ENCODE measurements at places on chromosomes 2 and 18.

GRCh38 chr2:84383271-84383670, 75.8 kb downstream of the SUCLG1 start:
- DNase-seq = no peak

- DNase-seq = no peak
Observed at GRCh38 chr18:67478249-67478648, 38.3 kb downstream of the DSEL start.

DNA sequence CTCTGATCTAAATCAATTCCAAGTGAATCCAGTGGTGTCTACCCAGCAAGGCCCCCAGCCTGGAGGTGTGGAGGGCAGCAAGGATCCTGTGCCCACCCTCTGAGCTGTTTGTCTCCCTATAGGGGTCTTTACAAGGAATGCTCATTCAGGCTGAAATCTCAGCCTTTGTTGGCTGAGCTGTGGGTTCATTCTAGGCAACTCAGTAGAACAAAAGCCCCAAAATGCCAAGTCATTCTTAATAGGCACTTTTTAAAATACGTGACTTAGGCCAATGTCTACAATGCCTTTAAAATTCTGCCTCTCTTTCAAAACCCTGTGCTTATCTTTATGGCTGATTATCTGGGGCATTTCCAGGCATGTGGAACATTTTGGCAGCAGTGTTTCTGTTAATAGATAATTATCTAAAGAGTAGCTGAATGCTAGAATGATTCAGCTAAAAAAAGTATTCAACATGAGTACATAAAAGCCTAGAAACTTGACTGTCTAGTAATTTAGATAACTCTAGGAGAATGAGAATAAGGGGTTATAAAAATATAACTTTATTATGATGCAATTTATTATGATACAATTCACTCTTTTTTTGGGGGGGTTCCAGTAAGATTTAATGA, 7.4 kb downstream of the UGT1A6 start:
- DNase-seq = peak; percentile 78

DNA sequence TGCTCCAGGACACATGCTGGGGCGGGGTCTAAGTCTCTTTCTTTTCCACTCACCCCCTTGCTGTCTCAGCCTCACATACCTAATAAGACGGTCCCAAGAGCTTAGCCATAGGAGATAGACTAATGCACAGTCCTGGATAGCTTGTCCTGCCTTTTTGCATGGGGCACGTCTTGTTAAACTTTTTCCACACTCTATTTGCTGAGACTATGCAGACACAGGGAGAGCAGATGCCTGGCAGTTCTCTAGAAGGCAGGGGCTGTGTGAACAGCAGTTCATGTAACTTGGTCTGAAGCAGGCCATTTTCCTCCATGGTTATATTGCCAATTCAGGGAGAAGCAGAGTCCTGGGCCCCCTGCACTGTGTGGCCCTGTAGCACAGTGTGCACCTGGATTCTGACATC, 142.1 kb downstream of the SEPTIN10 start:
- DNase-seq = no peak

DNA sequence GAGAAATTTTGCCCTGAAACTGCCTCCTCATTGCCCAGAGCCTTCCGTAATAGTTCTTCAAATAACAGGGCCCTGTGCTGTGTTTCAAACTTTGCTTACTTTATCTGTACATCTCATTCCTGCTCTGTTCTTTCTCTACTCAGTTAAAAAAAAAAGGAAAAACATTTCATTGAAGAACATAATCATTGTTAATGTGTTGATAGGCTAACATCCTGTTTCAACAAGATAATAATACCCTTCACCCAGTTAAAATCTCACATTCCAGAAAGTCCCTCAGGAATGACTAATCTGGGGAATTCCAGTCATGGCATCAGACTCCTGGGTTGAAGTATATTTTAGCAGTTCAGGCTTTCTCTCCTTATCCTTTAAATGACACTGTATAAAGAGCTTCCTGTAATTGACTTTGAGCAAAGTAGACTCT, 45.6 kb upstream of the ITGAV start:
- DNase-seq = peak; percentile 98

DNA sequence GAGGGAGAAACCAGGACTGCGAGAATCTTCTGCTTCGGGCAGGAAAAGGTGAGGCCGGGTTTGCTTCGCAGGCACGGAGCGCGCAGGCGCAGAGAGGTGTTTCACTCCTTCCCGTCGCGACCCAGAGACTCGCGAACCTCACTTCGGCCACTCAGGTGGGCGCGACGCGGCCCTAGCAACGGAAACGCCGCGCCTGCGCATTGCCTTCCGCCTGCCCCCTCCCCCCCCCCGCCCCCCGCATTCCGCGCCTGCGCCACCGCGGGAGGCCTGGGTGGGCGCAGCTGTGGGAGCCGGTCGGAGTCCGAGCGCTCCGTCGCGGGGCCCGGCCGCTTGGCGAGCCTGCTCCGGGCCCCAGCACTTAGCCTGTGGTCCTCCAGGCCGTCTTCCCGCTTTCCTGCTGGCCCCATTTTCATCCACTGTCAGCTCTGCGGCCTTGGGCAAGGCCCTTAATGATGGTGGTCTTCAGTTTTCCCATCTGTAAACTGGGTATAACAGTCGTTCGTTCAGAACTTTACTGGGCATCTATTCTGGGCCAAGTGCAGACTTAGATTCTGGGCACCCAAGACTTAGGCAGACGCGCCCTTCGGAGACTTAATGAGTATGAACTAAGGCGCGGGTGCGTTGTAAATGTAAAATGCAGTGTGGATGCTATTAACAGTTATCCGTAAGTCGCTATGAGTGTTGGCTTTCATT, 62.1 kb upstream of the ACKR3 start:
- no peak for DNase-seq

DNA sequence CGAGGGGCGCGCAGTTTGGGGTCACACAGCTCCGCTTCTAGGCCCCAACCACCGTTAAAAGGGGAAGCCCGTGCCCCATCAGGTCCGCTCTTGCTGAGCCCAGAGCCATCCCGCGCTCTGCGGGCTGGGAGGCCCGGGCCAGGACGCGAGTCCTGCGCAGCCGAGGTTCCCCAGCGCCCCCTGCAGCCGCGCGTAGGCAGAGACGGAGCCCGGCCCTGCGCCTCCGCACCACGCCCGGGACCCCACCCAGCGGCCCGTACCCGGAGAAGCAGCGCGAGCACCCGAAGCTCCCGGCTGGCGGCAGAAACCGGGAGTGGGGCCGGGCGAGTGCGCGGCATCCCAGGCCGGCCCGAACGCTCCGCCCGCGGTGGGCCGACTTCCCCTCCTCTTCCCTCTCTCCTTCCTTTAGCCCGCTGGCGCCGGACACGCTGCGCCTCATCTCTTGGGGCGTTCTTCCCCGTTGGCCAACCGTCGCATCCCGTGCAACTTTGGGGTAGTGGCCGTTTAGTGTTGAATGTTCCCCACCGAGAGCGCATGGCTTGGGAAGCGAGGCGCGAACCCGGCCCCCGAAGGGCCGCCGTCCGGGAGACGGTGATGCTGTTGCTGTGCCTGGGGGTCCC, at the start of gene ITGA4:
TSS of gene ITGA4 (plus strand) at position 266 of the 620 bp plus-strand sequence. CDS start at position 535, 269 bp downstream.
- DNase-seq = peak; percentile 76

GRCh38 chr2:85323351-85323987, 4.3 kb downstream of the TGOLN2 start:
- DNase-seq = no peak

GRCh38 chr2:159921752-159922404, 123.9 kb upstream of the CD302 start:
- DNase-seq = peak; percentile 46

GRCh38 chr2:138112536-138112935, 148.3 kb downstream of the HNMT start:
- DNase-seq = no peak

GRCh38 chr2:179104736-179105135, 54.8 kb upstream of the CCDC141 start:
- peak; percentile 54 for DNase-seq

- DNase-seq = peak; percentile 94
Observed at GRCh38 chr2:144414324-144414845, 105.5 kb downstream of the ZEB2 start.

- peak; percentile 56 for DNase-seq
Observed at GRCh38 chr2:179264368-179265081, at the start of gene SESTD1. SESTD1 (minus strand) TSS chr2:179264832; CDS start chr2:179191841, 72,991 bp downstream.

DNA sequence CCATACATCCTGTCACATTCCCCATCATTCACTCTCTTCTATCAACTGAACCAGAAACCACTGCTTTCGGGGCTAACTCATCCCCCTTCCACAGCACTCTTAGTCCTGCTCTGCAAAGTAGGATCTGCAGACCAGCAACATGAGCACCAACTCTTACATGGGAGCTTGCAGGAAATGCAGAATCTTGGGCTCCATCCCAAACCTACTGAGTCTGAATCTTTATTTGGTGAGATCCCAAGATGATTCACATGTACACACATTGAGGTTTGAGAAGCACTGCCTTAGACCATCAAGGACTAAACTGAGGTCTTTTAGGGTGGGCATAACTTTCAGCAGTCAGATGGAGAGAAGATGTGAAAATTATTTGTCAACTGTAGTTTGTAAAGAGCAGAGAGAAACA, 235.6 kb upstream of the EPHA4 start:
- DNase-seq = no peak

- DNase-seq = no peak
Observed at GRCh38 chr2:200353120-200353519, 46.6 kb downstream of the SPATS2L start.

- DNase-seq = peak; percentile 51
Observed at GRCh38 chr2:147560810-147561535, 283.9 kb upstream of the ACVR2A start.

- DNase-seq = peak; percentile 31
Observed at GRCh38 chr2:63050334-63051041, at the start of gene OTX1. OTX1 (plus strand) TSS chr2:63050830; CDS start chr2:63052991, 2,161 bp downstream.

DNA sequence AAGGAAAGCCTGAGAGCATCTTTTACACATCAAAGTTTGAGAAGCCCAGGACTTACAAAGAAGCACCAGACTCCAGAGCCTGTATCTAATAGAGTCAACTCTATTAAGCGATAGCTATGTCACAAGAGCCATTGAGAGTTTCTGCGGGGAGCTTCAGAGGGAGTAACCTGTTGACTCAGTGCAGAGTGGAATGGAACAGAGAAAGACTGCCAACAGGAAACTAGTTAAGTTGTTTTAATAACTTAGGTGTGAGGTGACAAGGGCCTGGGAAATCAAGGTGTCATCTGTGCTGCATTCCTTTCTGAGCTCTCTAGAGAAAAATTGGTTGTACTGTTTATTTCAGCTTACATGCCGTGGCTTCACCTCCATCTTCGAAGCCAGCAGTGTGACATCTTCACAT, 513.8 kb upstream of the POU3F3 start:
- DNase-seq = no peak

DNA sequence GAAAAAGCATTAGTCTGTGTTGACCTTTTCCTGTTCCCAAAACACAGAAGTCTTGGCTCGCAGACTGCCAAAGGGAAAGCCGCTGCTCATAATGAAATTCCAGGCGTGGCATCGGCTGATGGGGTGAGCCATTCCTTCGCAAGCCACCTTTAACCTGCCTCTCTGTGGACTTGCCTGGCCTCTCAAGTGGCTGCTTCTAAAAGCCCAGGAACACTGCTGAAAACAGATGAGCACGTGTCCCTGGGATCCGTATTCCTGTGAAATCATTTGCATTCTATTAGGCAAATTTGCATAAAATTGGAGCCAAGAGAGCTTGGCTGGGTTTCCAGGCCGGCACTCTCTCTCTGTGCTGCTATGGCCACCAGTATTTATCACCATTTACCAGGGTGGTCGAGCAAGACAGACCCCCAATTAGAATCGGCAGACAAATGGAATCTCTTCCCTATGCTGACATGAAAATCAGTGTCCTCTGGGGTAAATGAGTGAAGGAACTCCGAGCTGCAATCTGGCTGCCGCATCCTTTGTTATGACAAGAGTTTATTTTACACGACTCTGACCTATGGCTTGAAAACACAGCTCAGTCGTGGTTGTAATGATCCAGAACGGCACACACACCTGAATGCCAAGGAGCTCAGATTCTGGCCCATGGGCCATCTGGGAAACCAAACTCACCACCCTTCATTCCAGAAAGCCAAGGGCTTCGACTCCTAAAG, 21.7 kb downstream of the BCL2 start:
- no peak for DNase-seq

DNA sequence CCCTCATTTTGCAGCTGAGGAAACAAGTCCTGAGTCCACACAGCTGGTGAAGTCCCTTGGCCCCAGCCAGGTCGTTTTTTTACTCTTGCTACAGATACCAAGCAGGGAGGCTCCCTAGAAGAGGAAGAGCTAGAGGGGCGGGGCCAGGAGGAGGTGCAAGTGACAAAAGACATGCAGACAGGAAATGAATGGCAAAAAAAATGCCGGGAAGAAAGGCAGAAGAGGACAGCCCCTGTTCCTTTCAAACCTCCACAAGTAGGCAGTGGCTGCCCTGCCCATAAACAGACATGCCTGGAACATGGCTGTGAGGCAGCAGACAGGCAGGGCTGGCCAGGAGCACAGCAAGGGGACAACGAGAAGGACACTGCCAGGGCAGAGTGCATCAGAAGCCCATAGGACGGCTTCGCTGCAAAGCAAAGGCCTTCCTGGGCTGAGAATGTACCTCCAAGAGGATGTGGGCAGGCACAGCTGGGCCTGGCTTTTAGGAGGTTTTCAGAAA, 108.7 kb downstream of the ZBTB7C start:
- no peak for DNase-seq

- no peak for DNase-seq
Observed at GRCh38 chr2:85771486-85771885, 17.7 kb downstream of the ATOH8 start.

GRCh38 chr2:237874585-237875161, 15.2 kb downstream of the RAMP1 start:
- peak; percentile 69 for DNase-seq

- no peak for DNase-seq
Observed at GRCh38 chr18:52489396-52490306, 149.7 kb downstream of the DCC start.

DNA sequence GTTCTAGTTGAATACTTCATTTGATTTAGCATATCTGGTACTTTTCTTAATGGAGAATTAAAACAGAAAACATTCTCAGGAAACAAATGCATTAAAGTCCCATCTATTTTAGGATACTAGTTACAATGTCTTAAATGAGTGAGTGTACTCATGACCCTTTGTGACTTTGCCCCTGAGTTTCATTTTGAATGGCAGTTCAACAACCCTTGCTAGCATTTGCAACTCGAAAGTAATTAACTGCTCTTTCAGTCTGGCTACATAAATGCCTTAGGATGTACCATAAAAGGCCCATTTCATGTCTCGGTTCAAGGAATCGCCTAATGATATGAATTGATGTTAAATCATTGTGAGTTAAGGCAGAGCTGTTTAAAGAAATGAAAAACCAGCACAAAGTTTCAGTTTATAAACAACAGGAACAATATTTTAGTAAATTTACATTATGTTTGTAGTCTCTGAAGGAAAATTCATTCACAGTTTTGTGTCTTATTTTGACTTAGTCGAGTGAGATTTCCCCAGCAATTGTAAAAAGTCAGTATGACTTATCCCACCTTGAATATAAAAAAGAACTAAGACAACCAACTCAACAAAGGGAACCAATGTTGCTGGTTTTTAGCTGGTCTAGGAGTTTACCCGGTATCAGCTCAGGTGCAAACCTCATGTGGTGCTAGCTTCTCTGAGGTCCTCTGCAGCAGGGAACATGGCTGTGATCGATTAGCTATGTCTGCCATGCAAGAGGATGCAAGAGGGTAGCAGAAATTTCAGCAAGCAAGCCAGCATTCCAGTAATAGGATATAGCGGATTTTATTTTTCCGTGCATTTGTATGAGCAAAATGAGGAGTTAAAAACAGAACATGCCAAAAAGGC, 386.2 kb downstream of the PTPRM start:
- DNase-seq = no peak

Measured in mesenchymal stem cell (in vitro differentiated cells and primary cell).